ENCODE measurements at places on chromosomes 4 and X.

DNA sequence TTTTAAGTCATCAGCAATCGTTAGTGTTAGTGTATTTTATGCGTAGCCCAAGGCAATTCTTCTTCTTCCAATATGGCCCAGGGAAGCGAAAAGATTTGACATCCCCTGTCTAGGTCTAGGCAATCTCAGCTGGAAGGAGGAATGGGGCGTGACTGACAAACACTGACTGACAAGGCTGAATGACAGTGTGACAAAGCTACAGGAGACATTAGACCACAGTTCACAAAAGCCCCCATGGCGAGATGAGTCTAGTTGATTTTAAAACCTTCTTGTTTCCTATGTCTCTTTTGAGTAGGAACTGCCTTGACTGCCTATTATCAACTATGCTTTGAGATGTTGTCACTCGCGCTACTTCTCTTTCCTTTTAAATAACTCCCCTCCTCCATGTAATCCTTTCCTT is 42.3 kb downstream of the QRFPR start:
- DNase-seq, result no peak

DNA sequence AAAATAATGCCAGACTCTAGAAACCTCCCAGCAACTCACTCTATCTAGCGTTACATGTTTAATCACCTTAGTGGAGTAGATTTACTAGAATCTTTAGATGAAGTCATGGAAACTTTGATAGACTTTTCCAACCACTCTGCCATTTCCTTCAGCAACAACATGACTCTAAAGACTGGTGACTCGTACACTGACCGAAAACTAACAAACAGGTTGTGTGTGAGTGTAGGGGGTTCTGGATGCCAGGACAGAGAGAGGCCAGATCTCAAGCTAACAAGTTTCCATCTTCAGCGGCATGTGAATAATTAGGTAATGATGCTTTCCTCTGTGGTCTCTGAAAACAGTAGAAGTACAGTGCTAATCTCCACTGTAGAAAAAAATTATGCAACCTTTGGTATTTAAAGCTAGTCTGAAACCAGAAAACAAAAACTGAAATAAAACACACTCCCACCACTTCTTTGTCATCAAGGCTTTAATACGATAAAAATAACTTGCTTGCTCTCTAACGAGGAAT is 286.4 kb downstream of the PRDM5 start:
- DNase-seq, result peak; percentile 11

DNA sequence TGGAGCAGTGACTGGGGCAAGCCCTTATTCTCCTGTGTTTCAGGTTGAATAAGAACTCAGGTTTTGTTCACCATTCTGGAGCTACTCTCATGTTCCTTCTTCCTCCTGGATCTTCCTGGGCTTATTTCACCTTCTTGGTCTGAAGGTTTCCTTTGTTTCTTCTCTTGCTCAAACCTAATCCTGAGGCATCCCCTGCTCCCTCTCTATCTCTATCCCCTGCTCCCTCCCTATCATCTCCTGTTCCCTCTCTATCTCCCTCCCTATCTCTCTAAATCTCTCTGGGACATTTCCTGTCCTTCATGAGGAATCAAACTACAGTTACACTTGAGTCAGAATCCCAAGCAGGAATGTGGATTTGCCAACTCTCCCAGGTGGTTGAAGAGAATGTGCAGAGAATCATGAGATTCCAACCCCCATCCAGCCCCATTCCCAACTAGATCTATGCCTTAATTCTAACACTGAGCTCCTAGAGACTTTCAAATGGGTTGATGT is 134.9 kb upstream of the ZIC3 start:
- no peak for DNase-seq

GRCh38 chr4:83618991-83619645 is 83.2 kb downstream of the GPAT3 start:
- peak; percentile 34 for DNase-seq

DNA sequence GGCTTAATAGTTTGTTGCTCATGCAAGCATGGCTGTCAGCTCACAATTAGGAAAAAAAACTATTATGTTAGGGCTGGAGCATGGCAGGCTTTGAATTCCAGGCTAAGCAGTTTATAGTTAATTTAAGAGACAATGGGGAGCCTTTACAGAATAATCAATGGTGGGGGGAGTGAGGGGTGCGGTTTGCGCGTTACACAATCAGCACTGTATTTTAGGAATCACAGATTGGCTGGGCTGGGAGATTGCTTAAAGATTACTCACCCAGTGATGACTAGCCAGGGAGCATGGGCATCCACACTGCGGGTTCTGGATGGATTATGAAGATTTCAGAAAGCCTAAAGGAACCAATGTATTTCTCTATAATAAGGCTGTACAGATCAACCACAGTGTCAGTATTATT is 186.6 kb downstream of the SOX3 start:
- DNase-seq, result no peak

GRCh38 chr4:189036906-189037305 is 897.7 kb downstream of the TRIML1 start:
- DNase-seq, result no peak

DNA sequence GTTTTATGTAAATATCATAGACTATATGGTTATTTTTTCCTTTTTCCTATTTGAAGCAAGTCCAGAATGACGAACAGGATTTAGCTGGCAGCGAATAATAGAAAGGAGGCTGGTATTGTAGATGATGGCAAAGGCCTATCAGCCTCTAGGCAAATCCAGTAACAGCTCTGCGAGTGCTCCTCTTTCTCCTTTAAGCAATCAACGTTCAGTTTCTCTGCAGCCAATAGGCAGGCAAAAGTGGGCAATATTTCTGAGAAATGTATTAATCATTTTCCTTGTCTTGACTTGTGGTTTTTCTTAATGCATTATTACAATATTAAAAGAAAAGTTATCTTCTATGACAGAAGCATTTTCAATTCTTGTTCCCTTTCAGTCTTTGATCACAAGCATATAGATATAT is 183.3 kb downstream of the SH3KBP1 start:
- DNase-seq, result no peak

GRCh38 chr4:41435510-41435909 is 102.4 kb upstream of the LIMCH1 start:
- no peak for DNase-seq

- DNase-seq, result peak; percentile 37
These were observed 408 bp downstream of the TMEM33 start for GRCh38 chr4:41935652-41936021.

Measured in fibroblast of mammary gland (primary cell).